ENCODE measurements at places on chromosomes 16 and 17. TPM values are rescaled to one million over a fixed set of nuclear protein-coding genes. Genes with fewer than 3 reads are reported as not detected.

DNA sequence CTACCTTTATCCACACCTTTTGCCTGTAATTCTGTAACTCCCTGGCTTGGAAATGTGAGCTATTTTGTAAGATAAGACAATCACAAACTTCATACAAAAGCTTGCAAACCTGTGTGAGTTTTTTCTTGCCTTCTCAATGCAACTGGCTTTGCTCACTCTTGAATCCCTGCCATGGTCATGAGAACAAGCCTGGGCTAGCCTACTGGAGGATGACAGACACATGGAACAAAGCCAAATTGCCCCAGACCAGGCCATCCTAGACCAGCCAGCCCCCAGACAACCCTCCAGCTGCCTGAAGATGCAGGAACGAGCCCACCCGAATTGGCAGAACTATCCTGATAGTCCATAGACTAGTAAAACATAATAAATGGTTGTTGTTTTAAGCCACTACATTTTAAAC lies 466.6 kb upstream of the ERCC4 start:
- DNase-seq = no peak

DNA sequence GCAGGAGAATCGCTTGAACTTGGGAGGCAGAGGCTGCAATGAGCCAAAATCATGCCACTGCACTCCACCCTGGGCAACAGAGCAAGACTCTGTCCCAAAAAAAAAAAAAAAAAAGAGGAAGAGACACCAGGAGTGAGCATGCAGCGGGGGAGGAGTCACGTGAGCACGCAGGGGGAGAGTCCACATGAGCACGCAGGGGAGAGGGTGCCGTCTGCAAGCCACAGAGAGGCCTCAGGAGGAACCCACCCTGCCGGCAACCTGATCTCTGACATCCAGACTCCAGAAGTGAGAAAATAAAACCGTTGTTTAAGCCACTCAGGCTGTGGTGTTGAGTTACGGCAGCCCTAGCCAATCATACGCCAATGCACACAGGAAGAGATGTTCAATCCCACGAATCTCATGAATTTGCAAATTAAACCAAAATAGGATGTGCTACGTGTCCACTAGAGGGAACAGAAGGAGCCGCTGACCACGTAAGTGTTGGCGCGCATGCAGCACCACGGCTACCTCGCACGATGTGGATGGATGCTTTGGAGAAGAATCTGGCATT lies 42.2 kb downstream of the CCDC57 start:
- no peak for DNase-seq

CDRT15L2 gene
- total RNA-seq = not detected

DNA sequence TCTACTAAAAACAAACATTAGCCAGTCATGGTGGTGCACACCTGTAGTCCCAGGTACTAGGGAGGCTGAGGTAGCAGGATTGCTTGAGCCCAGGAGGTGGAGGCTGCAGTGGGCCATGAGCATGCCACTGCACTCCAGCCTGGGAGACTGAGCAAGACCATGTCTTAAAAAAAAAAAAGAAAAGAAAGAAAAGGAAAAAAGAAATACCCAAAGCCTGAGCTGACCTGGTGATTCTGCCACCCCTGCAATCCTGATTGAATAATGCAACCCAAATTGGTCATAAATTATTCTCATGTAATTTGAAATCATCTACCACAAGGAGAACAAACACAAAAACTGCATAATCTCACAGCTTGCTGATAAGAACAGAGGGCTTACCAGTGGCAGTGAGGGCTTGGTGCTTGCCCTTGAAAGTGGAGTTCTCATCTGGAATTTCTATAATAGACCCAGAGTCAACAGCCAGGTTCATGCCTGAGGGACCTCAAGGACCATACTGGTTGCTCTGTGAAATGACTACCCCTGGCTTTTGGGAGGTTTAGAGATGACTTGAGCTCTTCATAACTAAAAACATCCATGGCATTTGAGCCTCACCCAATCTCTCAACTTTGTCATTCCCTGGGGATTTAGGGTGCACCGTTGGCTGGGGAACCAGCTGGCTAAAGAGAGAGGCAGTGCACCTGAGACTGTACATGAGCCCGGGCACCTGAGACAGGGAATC lies 35.4 kb upstream of the TMC5 start:
- no peak for DNase-seq

- no peak for DNase-seq
These were observed 153.9 kb upstream of the TBX2 start for GRCh38 chr17:61245706-61246135.

KRTAP4-11 gene
- total RNA-seq = not detected

NPTX1 gene
- total RNA-seq = 5.2 TPM

Measured in activated T-helper 2 cell treated with anti-CD3 and anti-CD28 coated beads, Interferon-gamma antibody, Interleukin-2, Interleukin-4, amounts not matched to agents 10 μg/mL and 5 μg/mL and 100 μg/mL, durations not matched to agents 14 hours and 24 hours and 36 hours (primary cell).